ENCODE measurements at places on chromosomes 12 and 14.

- no peak for DNase-seq
These were observed 160.1 kb downstream of the NUAK1 start for GRCh38 chr12:105978686-105979085.

DNA sequence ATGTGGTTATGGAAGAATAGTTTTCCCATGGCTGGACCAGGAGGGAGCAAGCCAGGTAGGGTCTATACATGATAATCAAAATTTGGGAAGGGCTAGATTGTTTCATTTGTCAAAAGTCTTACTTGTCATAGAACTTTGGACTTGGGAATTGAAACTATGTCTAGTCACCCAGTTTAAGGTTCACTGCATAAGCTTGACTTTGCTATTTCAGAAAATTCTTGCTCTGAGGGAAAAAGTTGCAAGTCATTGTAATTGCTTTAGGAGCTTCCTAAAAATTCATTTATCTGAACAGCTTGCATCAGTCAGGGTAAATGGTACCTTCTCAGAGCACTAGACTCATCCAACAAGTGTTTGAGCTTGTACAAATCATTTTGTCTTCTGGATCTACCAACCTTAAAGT, 1194.7 kb downstream of the GALC start:
- no peak for DNase-seq

DNA sequence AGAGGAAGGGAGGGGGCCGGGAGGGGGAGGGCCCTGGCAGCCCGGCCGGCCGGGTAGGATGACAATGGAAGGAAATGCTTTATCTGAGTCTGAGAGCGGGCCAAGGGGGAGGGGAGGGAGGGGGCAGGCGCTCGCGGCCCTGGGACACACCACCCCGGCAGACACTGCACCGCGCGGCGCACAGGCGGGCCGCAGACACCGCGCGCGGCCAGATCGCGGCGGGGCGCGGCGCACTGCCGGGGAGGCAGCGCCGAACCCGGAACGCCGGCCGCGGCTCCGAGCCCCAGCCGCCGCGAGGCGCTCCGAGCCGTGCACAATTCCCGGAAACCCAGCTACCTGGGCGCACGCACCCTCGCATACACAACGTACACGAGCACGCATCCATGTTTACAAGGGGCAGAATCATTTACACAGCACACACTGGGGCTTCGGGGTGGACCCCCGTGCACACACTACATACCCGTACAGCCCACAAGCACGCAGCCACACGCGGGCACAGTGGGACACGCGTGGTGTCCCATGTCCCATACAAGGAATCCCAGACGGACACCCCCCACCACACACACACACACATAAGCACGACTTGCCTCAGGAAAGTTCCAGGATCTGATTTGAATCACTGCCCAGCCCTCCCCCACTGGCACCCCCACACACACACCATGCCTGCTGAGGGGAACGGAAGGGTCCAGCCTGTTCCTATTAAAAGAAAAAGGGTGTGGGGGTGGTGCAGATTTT, at the start of gene HDAC7:
TSS of gene HDAC7 (minus strand) at position 8 of the 735 bp plus-strand sequence. CDS start 118 bp downstream, outside the sequence.
- DNase-seq = peak; percentile 71

- DNase-seq = no peak
These were observed 41.2 kb upstream of the MEG3 start for GRCh38 chr14:100784523-100785337.

- no peak for DNase-seq
These were observed 292.1 kb downstream of the ADGRD1 start for GRCh38 chr12:131245564-131246355.

DNA sequence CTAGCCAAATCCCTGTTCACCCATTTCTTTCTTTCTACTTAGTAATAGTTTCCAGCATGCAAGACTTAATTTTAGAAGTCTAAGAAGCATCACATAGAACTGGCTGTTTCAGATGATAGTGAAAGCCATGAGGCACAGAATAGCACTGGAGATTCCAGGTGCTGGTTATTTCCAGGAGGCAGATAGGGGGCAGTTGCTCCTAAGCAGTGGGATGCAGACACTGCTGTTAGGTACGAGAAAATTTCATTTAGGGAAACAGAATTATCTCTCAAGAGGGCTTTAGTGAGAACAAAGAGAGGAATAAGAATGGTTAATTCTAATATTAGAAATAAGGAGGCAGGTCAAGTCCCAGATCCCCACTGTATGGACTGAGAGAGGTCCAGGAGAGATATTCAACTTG, 3.6 kb upstream of the MDGA2 start:
- DNase-seq = no peak

GRCh38 chr12:92300777-92301176, 155.1 kb upstream of the BTG1 start:
- DNase-seq = no peak
